Right ventricle myocardium superior (tissue), 1 donor: ENCODE measurements at places on chromosomes 2 and 18. TPM values are rescaled to one million over a fixed set of nuclear protein-coding genes. Genes with fewer than 3 reads are reported as not detected.

Gene OR6B3
- not detected for total RNA-seq

GRCh38 chr2:129907256-129907998 lies 72.0 kb upstream of the RAB6C start:
- no peak for DNase-seq

GRCh38 chr2:217846321-217846743 lies 156.5 kb downstream of the TNS1 start:
- peak; percentile 75 for DNase-seq

Gene GAREM2
- total RNA-seq, result 1.3 TPM

DNA sequence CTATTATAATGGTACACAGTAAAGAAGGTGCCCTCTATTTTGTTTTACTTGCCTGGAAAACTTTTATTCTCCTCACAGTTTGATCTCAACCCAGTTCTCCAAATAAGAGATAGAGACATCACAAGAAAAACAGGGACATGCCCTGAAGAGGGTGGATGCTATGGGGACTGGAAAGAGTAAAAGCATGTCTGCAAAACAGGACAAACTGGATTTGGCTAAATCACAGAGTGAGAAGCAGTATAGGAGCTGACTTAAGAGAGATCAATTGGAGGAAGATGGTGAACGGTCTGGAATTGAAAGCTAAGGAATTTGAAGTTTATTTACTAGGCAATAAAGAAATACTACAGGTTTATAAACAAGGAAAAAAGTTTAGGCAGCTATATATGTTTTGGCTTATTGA lies 33.0 kb downstream of the SP140L start:
- no peak for DNase-seq

GRCh38 chr2:64770781-64771334 lies 117.1 kb upstream of the SERTAD2 start:
- no peak for DNase-seq

GRCh38 chr2:10495988-10496313 lies 47.8 kb upstream of the ODC1 start:
- no peak for DNase-seq

DNA sequence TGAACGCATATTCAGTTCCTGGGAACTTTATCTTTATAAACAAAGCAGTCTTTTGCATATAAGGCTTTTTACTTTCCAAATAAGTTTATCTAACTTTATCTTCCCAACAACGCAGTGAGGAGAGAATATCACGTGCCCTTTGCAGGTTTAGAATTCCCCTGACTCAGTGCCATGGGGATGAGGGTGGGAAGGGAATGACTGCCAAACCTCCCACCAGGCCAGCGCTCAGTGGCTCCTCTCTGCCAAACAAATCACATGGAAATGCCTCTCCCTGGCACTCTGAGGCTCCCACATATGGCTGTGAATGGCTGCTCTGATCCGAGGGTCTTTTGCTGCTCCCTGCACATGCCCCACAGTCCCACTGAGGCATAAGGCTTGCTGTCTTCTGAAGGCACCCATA lies 158.3 kb downstream of the DNAH6 start:
- DNase-seq, result no peak

Gene MERTK
- total RNA-seq, result 5.0 TPM
